Smooth muscle cell of the coronary artery (primary cell): ENCODE measurements at places on chromosomes 6 and 20. TPM values are rescaled to one million over a fixed set of nuclear protein-coding genes. Genes with fewer than 3 reads are reported as not detected.

PSMB9 gene
- 16.1 and 45.7 TPM in 2 replicates for total RNA-seq

TUBB2B gene
- 4.1 and 6.3 TPM in 2 replicates for total RNA-seq

SLC26A8 gene
- total RNA-seq, result under 0.01 TPM in 1 of 2 replicates, not detected in the other

VWA7 gene
- total RNA-seq, result 0.15 and 0.23 TPM in 2 replicates

KCNB1 gene
- under 0.01 and 0.12 TPM in 2 replicates for total RNA-seq

CYP24A1 gene
- 0.60 and 0.94 TPM in 2 replicates for total RNA-seq

FBXL4 gene
- total RNA-seq, result 8.2 and 11.2 TPM in 2 replicates

MTFR2 gene
- 0.23 and 1.1 TPM in 2 replicates for total RNA-seq

OR2B6 gene
- not detected in 2 replicates for total RNA-seq

SMPD2 gene
- 12.6 and 14.4 TPM in 2 replicates for total RNA-seq

OGFR gene
- 24.1 and 39.2 TPM in 2 replicates for total RNA-seq
